ENCODE measurements at places on chromosomes 1 and 21.

GRCh38 chr1:214389734-214390133 lies 108.8 kb downstream of the SMYD2 start:
- DNase-seq, result no peak

DNA sequence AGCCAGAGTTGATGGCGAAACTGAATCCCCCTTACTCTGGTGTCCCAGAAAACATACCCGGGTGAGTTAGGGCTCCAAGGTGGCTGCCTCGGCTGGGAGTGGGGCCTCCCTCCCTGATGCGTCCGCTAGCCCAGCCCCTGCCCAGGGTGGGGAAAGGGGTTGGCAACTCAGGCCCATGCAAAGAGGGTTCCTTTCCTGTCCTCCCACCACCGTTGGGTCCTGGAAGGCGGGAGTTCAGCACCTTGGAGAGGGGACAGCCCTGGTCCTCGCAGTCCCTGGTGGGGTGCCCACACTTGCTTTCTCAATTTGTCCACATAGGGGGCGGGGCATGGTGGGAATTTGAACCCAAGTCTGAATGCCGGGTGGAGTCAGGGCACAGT lies 6.1 kb downstream of the SRM start:
- DNase-seq, result no peak

- no peak for DNase-seq
Measured at GRCh38 chr1:193581341-193581740, 394.9 kb upstream of the B3GALT2 start.

GRCh38 chr1:245158913-245159312 lies 4.1 kb downstream of the KIF26B start:
- no peak for DNase-seq

GRCh38 chr1:15243275-15244043 lies 3.6 kb upstream of the FHAD1 start:
- no peak for DNase-seq

- no peak for DNase-seq
Measured at GRCh38 chr1:64563958-64564565, 94.1 kb downstream of the CACHD1 start.

GRCh38 chr1:176803042-176803441 lies 340.1 kb downstream of the PAPPA2 start:
- DNase-seq, result no peak

- no peak for DNase-seq
Measured at GRCh38 chr1:180311011-180311730, 81.1 kb downstream of the LHX4 start.

DNA sequence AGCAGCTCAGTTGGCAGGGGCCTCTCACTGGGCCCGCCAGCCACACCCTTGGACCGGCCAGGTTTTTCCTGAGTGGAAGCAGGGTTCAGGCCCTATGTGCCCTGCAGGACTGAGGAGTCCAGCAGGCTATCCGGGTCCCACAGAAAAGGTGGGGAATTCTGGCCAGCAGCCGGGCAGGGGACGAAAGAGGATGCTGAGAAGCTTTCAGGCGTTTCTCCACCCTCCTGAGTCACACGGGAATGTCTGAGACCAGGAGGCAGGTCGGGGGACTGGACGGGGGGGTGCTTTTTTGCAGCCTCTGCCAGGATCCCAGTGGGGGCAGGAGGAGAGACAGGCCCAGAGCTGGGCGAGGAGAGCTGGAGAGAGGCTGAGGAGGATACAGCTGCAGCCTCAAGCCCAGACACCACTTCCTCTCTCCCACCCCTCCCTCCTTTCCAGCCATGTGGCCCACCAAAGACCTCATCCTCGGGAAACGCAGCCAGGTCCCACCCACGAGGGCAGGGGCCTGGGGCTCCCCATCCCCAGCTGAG lies 105.4 kb downstream of the SPSB1 start:
- no peak for DNase-seq

- DNase-seq, result no peak
Measured at GRCh38 chr1:91754816-91755580, 131.0 kb downstream of the TGFBR3 start.

GRCh38 chr1:116988908-116989307 lies 12.7 kb upstream of the CD101 start:
- DNase-seq, result no peak

DNA sequence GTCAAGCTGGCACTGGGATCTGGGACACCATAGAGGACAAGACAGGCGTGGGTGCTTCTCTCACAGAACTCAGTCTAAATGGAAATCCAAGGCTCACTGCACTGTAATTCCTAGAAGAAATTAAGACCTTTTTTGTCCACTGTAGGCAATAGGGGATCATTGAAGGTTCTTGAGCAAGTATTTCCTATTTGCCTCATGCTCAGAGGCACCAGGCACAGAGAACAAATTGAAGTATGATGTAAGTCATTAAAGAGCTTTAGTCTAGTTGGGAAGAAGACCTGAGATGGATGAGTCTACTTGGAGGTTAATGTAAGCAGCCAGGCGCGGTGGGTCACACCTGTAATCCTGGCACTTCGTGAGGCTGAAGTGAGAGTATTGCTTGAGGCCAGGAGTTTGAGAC lies 34.6 kb downstream of the EIF2D start:
- no peak for DNase-seq

- no peak for DNase-seq
Measured at GRCh38 chr1:116737855-116738321, 16.3 kb upstream of the CD2 start.
